Globus pallidus (tissue), 1 donor: ENCODE measurements at places on chromosomes 3 and 15.

DNA sequence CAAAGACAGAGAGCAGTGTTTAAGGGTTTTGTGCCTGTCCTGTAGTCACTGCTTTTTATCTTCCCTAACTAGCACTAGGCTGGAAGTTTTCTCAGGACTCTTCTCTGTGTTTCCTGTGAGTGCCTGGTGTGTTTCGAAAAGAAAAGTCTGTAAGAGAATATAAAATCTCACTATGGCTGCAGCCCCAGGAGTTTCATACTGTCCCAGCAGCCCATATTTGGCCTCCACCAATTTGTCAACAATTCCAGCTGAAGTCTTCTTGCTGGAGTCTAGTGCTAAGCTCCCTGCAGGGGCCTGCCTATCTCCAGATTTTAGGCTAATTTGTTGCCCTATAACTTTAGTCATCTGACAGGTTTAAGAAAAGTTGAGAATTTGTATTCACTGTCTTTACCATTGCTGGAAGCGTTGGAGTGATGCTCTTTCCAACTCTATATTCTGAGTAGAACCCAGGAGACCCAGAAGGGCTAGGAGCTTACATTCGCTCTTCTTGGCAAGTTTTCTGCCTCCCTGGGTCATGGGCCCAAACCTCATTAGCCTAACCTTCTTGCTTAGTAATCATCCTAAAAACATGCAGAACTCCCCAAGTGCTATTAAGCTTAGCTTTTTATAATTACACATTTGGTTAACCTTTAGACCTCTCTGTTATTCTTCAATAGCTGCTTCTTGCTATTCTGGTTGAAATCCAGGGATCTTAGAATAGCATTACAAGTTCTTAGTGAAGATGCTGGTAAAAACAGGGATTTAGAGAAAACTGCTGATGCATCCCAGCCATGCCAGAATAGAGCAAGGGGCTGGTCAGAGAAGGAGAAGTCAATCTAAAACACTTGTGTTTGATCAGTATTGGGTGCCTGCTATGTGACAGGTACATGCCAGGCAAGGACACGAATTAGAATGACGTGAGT, 283.1 kb downstream of the NEK10 start:
- no peak for DNase-seq

- peak; percentile 23 for DNase-seq
Measured at GRCh38 chr15:66251790-66252684, 1.5 kb downstream of the MEGF11 start.

DNA sequence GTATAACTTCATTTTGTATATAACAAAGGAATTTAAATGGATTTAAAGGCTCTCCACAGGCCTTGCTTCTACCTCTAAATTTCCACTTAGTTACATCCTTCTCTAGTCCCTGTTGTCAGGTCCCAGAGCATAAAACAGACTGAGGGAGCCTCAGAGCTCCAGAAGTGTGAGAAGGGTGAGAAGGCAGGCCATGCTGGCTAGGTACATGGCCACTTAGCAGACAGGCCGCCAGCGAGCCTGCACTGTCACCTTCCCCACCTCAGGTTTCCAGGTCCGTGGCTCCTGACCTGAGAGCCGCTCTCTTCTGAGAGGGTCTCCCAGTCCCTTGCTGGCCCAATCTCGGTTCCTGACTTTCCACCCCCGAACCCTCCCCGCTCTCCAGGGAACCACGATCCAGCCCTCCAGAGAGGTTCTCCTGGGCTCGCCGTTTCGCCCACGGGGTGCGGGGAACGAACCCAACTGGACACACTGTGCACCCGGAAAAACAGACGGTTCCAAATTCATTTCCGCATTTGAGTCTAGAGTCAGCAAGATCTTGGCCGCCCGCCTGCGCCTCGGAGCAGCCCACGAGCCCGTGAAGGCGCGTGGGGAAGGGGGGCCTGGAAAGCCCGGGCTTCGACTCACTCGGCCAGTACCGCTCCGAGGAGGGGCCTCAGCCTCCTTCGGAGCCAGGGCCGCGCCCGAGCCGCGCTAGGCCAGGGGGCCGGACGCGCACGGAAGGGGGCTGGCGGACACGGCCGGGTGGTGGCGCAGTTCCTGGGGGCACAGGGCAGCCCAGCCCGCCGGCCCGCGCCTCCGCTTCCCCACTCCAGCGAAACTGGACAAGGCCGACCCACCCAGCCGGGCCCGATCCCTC, 16.7 kb upstream of the SOX2 start:
- DNase-seq: peak; percentile 87

DNA sequence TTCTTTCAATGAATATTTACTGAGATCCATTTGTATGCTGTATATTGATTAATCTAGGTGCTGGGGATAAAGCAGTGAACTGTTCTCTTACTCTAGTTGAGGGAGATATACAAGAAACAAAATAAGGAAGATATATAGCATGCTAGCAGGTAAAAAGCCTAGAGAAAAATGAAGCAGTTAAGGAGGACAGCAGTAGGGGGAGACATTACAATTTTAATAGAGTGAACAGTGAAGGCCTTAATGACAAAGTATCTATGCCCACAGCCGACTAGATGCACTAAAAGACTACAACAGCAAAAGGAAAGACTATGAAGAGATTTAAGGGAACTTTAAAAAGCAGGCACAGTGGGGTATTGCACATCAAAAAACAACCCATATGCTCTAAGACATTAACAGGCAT, 81.4 kb downstream of the XRN1 start:
- DNase-seq: no peak

GRCh38 chr3:13083898-13084297, 10.7 kb upstream of the IQSEC1 start:
- DNase-seq: no peak

DNA sequence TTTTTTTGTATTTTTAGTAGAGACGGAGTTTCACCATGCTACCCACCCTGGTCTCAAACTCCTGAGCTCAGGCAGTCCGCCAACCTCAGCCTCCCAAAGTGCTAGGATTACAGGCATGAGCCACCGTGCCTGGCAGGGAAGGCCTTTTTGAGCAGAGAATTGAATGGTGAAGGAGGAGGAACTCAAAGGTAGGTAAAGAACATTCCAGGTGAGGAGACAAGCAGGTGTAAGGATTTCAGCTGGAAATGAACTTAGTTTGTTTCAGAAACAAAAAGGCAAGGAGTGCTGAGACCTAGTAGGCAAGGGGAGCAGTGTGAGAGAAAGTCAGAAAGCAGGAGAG, 2.5 kb downstream of the TICRR start:
- DNase-seq: no peak

DNA sequence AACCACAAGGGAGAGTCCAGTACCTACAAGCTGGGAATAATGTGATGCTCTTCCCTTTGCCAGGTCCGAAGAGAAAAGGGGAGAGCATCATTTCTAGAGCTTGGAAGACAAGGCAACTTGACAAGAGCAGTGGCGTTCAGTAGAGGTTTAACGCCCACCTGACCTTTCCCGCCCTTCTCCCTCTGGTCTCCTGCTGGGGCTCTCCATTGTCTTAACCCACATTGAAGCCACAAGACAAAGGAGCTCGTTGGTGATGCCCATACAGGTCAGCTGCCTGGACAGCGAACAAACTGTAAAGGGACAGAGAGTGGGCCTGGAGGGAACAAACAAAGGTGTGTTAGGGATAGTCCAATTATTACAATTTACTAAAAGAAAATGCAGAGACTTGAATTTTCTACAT, 13.1 kb upstream of the DUT start:
- no peak for DNase-seq

DNA sequence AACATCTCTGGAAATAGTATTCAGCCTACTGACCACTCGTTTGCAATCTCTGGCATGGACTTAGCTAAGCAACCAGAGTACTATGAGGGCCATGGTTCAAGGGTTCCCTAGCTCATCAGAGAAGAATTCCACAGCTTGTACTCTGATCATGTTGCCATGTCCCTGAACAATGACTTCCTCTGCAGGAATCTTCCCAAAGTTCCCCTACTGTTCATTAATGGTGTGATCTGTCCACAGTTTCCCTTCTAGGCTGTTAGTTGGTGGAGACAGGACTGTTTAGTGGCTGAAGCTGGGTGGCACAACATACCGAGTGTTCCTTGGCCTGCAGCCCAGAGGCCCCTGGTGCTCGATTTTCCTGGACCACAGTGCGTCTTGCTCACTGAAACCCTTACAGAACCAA, 44.4 kb upstream of the GALNT15 start:
- no peak for DNase-seq

GRCh38 chr3:57840473-57840872, 84.4 kb downstream of the SLMAP start:
- no peak for DNase-seq

DNA sequence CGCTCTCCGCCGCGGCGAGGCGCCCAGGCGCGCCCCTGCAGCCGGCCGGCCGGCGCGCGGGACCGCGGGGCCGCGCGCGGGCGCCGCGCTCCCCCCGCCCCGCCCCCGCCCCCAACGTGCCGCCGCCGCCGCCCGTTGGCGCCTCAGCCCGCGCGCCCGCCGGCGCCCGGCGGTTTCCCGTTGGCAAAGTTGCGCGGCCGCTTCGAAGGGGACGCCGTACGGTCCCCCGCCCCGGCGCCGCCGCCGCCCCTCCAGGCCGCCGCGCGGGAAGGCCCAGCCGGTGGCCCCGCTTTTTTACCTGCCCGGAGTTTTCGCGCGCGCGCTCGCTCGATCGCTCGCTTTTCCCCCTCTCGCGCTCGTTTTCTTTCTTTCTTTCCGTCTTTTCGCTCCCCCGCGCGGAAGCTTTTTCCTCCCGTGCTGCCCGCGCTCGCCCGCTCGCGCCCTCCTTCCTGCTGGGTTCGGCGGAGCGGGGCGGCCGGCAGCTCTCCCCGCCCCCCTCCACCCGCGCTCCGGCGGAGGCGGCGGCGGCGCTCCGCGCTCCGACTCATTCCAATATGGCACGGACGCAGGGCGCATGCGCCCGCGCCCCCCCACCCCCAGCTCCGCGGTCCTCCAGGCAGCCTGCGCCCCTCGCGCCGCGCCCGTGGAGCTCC, at the start of gene SFMBT1:
SFMBT1 (minus strand) TSS at position 556 of the 653 bp plus-strand sequence. CDS start 76,945 bp downstream, outside the sequence.
- peak; percentile 71 for DNase-seq

DNA sequence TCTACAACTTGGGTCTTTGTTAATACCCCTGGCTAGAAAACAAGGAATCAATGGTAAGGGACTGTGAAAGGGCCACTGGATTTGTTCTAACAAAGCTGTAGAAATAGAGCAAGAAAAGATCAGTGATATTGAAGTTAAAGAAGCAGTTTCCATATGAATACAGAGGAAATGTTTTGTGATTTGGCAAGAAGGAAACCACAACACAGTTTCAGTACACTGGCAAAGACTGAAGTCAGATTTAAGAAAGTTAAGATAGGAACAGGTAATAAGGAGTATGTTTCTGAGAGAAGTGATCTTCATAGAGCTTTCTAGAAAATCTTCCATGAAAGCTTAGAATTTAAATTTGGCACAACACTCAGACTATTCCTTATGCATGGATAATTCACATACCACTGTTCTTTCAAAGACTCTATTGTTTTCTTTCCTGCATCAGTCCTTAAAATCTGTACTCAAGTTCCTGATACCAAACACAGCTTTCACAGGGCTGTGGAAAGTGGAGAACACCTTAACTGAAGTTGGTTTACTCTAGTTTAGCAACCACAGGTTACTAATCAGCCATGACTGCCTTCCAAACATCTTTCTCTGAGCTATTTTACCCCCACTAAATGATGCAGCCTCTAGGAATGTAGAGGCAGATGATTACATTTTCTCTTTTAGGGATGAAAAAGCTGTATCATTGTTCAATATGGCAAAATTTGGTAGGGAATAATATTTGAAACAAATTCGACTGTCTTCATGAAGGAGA, 32.4 kb upstream of the ALCAM start:
- no peak for DNase-seq

DNA sequence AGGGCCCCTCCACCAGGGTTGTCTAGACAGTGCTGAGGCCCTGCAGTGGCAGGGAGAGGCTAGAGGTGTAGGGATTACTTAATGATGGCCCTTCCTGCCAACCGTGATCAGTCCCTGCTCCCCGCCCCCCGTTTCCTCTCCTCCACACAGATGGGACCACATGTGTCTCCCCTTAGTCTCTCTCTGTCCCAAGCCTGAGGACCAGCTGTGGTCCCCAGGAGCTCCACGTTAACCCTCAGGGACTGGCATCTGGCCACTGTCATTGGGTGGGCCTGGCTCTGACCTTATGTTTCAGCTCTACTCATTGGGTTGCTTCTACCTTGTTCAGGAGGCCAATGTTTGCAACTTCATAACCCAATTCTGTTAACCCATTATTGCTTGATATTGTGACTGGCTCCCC, 6.0 kb upstream of the ALPK3 start:
- DNase-seq: no peak

DNA sequence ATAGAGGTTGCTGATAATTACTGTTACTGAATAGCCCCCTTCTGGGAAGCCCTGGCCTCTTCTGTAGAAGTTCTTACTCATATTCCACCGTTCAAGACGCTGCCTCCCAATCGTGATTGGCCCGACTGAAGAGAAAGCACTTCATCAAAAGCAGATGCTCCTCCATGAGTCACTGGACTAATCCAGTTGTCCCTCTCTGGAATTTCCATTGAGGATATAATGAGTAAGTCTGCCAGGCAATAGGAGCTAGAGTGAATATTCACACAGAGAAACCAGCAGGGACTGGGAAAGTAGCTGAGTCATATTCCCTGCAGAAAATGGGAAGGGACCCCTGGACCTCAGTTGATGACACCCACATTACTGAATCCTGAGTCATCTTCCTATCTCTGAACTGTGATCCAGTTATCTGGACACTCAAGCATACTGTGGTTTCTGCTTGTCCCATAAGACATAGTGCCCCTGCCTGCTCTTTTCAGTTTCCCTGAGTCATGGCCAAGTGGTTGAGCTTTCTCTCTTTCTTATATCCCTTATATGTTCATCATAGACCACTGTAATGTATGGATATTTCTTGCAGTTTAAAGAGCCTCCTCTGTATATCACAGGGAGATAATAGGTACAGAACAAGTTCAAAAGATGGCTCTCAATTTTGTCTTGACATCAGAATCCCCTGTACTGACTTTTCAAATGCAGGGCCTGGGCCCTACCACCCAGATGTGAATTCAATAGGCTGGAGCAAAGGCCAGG, 151.2 kb upstream of the CDIN1 start:
- DNase-seq: no peak

DNA sequence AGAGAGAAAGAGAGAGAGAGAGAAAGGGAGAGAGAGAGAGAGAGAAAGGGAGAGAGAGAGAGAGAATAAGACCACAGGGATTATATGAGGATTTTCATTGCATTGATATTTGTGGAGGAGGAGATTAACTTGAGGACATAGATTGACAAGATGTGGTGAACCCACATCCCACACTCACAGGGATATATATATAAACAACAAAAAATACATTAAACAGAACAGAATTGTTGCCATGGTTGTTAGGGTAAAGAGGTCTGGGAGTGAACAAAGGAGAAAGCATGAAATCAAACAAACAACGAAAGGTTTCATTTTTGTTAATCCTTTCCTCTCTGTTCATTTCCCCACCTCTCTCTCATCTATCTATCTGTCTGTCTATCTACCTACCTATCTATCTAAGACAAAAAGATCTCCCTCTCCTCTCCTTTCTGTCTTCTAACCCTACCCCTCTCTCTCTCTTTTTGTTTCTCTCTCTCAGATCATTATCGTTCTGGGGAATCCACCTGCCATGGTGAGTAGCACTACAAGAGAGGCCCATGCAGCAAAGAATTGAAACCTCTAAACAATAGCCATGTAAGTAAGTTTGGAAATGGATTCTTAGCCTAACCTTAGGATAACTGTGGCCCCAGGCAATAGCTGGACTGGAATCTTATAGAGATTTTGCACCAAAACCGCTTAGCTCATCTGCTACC, 280.9 kb downstream of the RAP2B start:
- no peak for DNase-seq
